Stimulated activated CD8-positive, alpha-beta memory T cell treated with anti-CD3 and anti-CD28 coated beads, Interleukin-4, amount 100 ng/mL, for 24 hours (primary cell): ENCODE measurements at places on chromosomes 2 and 18.

- no peak for DNase-seq
Measured at GRCh38 chr18:54003195-54003594, 221.3 kb downstream of the MBD2 start.

DNA sequence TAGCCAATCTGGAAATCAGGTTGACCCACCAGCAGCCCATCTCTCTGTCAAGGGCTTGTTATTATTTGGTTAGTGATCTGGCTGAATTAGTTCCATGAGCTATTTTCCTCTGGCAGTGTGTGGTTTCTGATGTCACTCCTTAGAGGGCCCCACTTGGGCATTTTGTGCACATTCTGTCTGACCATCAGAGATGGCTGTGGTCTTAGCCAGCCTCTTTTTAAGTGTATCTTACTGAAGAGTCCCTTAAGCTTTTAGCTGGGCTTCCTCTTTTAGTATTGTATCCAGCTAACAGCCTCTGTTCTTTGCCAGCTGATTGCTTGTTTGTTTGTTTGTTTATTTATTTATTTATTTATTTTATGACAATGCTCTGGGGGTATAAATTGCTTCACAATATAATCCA lies 951.1 kb upstream of the CNTNAP5 start:
- DNase-seq: no peak

GRCh38 chr2:224650815-224651439 lies 65.2 kb downstream of the CCDC195 start:
- DNase-seq: no peak

- DNase-seq: no peak
Measured at GRCh38 chr2:170354388-170354787, 176.4 kb downstream of the MYO3B start.

DNA sequence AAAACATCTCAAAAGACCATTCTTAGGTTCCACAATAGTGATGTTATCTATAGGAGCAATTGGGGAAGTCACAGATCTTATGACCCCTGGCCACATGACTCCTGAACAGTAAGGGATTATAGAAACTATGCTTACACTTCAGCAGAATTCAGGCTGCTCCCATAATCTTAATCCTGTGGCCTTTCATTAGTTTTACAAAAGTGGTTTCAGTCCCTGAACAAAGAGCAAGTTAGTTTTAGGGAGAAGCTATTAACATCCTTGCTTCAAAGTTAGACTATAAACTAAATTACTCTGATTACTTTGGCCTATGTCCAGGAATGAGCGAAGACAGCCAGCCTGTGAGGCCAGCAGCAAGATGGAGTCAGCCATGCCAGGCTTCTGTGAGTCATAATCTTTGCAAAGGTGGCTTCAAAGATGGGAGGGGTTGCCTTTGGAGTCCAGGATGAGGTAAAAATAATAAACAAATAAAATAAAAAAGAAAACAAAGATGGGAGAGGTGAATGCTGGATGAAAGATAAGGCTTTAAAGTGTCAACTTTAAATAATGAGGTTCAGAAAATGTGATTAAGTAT lies 168.7 kb upstream of the NDUFV2 start:
- DNase-seq: no peak

DNA sequence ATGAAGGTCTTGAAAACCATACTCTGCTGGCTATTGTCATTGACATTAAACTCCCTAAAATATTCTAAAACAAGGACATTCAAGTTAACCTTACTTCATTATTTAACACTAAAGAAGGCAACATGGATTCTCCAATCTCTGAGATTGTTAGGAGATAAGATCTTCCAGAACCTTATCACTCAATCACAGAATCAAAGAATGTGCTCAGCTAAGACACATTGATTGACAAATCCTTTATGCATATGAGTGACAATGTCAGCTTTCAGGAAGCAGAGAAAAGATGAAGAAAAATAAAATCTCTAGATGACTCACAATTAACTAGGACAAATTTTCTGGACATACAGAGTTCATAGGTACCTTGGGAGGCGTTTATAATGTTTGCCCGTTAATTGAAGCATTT lies 787.2 kb downstream of the TSN start:
- DNase-seq: no peak

- DNase-seq: no peak
Measured at GRCh38 chr2:43576981-43577892, 18.6 kb downstream of the THADA start.

DNA sequence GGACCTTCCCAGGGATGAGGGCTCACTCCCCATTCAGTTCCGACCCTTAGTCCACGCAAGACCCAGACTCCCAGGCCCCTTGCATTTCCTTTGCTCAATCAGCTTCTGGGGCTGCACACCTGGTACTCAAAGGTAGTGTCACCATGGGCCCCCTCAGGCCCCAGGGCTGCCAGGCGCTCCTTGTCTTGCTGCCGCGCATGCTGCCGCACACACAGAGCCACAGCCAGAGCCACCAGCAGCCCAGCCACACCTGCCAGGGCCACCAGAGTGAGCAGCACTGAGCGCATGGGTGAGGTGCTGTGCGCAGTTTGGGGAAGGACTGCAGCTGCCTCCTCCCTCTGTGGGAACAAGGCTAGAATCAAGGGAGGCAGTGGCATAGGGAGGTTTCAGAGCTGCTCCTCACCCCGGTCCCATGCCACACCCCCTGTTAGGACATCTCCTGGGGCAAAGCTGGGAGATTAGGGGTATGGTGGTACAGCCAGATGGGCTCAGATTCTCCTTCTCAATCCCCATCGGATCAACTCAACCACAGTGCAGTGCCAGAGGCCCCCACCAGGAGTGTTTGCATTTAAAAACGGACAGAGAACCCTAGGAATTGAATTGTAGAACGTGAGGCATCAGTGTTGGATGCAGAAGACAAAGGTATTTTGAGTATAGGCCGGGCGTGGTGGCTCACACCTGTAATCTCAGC lies 11.3 kb downstream of the PTPRN start:
- no peak for DNase-seq

GRCh38 chr18:73456643-73457042 lies 588.9 kb upstream of the NETO1 start:
- no peak for DNase-seq

- no peak for DNase-seq
Measured at GRCh38 chr2:192729369-192729768, 534.6 kb upstream of the TMEFF2 start.

DNA sequence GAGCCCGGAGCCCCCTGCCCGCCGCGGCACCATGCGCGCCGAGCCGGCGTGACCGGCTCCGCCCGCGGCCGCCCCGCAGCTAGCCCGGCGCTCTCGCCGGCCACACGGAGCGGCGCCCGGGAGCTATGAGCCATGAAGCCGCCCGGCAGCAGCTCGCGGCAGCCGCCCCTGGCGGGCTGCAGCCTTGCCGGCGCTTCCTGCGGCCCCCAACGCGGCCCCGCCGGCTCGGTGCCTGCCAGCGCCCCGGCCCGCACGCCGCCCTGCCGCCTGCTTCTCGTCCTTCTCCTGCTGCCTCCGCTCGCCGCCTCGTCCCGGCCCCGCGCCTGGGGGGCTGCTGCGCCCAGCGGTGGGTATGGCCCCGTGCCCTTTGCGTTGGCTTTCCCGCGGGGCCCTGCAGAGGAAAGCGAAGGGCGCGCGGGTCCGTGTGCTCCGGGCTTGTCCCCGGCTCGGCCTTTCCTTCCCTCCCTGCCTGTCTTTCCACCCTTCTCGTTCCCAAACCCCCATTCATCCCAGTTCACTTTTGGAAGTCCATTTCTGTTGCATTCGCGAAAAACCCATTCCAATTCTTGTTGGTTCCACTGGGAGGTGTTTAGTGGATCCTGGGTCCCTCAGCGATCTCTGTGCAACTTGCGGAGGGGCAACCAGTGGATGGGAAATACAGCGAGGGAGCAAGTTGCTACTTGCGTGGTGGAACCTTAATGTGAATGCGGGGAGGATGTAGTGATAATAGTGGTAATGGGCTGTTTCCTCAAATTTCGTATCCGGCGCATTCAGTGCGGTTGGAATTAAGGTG lies 599 bp downstream of the ADAM23 start:
- no peak for DNase-seq

DNA sequence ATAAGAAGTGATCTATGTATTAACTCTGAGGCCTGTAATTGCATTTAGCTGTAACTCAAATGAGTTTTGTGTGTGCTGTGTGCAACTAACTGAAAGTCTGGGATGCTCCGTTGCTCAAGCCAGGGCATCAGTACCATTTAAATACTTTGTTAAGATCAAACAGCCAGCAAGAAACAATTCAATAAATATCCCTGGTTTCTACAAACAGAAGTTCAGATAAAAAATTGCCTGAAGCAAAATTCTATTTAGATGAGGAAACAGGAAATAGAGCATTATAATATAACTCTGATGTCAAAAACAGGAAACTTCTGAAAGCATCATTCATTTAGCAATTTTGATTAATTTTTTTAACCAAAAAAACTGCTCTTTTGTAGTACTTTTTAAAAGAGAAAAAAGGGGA lies 18.9 kb upstream of the SLC38A11 start:
- DNase-seq: no peak

GRCh38 chr2:47194410-47194809 lies 39.3 kb upstream of the STPG4 start:
- DNase-seq: no peak

DNA sequence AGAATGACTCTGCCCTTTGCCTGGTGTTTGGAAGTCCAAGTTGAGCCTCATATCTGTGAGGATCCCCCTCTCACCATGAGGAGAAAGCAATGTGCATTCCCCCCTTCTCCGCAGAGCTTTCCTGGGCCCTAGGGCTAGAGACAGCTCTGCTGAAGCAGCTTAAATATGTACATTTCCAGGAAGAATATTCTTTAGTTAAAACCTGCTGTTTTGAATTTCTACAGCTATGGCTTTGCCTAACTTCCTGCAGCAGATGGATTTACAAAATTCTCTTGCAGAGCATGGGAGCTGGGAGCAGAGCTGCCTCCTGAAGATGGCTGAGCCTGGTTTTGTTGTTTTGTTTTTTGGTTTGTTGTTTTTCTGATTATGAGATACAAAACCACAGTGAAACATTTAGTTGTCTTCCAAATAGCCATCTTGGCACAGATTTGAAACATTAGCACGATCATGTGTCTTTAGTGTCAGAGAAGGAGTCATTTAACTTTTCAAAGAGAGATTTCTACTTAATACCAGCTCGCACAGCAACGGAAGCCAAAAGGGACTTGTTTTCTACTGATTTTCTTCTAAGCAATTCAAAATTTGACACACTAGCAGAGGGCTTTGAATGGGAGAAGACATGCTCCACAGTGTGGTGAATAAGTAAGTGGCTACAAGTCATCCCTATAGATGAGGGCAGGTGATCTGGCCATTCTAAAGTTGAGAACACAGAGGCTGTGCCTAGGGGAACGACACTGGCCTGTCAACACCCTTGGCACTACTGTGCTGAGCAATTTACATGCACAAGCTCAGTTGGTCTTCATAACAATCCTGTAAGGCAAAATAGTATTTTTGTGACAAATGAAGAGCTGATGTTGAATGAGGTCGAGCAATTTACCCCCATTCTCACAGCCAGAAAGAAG lies 222.6 kb downstream of the MREG start:
- no peak for DNase-seq

DNA sequence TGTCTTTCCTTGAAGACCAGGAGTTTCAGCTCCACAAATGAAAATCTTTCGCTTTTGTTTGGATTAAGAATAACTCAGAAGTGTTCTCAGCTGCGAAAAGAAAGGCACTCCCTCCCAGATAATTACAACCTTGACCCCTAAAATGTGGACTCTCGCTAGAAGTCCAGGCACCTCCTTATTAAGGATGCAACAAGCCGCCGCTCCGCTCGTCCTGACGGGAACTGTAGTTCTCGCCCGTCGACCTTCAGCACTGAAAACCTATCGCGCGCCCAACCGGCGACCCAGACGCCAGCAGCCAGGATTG lies 559 bp downstream of the IMMT start:
- no peak for DNase-seq

GRCh38 chr2:43121580-43122314 lies 104.7 kb downstream of the ZFP36L2 start:
- DNase-seq: no peak

DNA sequence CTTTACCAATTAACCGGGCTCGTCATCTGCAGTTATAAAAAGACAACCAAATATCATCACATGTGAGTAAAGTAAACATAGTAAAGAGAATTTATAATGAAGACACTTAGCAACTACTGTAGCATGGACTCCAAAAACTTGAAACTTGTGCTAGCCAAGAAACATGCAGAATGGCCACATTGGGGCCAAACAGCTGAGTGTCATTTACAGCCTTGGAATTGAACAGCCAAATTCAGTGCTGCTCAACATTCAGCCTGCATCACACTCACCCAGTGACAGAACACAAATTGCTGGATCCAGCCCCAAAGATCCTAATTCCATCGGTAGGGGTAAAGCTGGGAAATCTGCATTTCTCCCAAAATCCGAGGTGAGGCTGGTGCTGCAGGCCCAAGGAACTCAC lies 224.8 kb upstream of the GYPC start:
- no peak for DNase-seq

DNA sequence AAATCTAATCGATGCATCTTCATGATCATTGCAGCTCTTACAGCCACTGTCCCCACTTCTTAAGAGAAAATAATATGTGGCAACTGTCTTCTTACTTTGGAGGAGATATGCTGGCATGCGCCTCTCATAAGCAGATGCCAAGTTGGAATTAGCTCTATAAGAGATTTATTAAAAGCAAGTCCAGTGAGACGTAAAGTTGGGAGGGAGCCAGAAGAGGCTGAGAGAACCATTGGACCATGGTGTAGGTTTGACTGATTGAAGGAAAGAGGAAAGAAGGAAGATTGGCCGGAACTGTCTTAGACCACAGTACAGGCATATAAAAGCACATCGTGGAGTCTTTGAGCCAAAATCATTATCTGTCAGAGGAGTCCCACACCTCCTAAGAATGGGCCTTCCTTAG lies 265.7 kb upstream of the ZC3H15 start:
- DNase-seq: no peak

DNA sequence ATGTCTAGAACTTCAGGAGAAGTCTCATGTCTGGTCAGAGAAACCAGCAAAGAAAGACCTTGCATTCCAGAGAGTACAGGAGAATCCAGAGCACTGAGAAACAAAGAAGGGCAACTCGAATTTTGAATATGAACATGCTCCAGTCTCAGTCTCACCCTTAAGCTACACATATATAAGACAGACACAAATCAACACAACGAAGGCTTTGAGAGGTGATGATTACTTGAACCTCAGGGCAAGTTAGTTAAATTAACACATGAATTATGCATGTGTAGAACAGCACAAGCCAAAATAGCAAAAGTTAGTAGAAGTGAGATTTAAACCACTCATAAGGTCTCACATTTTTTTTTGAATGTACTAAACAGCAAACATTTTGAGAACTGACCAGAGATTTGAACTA lies 29.0 kb upstream of the DOK6 start:
- no peak for DNase-seq

DNA sequence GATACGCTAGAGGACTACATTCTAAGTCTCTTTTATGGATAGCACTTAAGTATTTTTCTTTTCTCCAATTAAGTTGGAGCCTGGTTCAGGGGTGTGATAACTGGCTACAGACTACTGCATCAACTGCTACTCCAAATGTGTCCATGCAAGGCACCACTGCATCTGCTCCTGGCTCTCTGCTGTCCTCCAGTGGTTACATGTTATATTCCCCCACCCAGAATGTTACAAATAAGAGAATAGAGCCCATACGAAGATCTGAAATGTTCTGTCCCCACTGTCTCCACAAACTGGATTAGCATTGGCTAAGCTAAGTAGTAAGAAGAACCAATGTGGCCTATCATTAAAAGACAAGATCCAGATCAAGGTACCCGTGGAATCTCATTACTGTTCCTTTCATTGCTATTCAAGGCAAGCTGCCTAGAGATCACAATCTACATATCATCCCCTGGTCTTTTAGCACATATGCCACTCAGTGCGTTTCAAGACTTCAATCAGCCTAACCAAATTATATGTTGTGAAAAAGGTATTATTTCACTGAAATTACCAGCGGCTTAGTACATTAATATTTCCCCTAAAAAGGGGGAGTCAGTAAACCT lies 308.3 kb upstream of the SLC8A1 start:
- no peak for DNase-seq
